ENCODE measurements at places on chromosomes 16 and 17. TPM values are rescaled to one million over a fixed set of nuclear protein-coding genes. Genes with fewer than 3 reads are reported as not detected.

Gene KRTAP4-4
- not detected for total RNA-seq

Gene SKAP1
- total RNA-seq: not detected

Gene SCN4A
- total RNA-seq: 0.02 TPM

Gene ASB16
- total RNA-seq: 0.29 TPM

Gene NPB
- total RNA-seq: 1.8 TPM

Gene NPIPA3
- 0.72 TPM for total RNA-seq

Gene PRDM7
- total RNA-seq: not detected

Gene ARL5C
- total RNA-seq: not detected

Gene CDK3
- 5.7 TPM for total RNA-seq

Gene CDH16
- not detected for total RNA-seq

Gene CHST4
- total RNA-seq: 0.55 TPM

Gene GPR179
- not detected for total RNA-seq

Gene CDRT15
- total RNA-seq: not detected

GRCh38 chr16:17364319-17365210 lies 106.2 kb downstream of the XYLT1 start:
- no peak for DNase-seq

GRCh38 chr17:80195671-80196529 lies 24.2 kb downstream of the SGSH start:
- DNase-seq: no peak

DNA sequence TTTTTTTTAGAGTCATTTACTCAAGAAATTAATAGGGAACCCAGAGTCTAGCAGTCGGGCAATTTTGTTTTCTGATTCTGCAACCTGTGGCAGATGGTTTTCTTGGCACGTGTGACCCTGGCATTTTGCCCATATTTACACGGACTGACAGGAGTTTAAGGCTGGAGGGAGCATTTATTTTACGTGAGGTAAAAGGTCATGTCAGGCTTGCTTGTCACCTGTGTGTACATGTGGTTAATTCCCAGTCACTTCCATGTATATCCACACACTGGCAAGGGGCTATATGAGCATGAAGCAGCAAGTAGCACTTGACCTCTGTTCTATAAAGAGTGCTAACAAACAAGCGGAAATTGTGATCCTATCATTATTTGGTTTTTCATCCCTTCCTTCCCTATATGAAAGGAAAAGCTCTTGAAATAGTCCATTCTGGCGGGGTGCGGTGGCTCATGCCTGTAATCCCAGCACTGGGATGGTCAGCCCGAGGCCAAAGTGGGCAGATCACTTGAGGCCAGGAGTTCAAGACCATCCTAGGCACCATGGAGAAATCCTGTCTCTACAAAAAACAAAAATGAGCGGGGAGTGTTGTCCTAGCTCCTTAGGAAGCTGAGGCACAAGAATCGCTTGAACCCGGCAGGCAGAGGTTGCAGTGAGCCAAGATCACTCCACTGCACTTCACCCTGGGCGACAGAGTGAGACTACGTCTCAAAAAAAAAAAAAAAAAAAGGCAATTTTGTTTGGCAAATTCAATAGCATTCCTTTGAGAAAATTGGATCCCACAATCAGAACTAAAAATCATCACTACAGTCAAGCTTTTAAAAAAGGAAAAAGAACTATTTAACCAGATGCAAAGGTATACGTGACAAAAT lies 2.1 kb downstream of the SPAG9 start:
- no peak for DNase-seq

GRCh38 chr16:17138801-17139200 lies 332.0 kb downstream of the XYLT1 start:
- no peak for DNase-seq

DNA sequence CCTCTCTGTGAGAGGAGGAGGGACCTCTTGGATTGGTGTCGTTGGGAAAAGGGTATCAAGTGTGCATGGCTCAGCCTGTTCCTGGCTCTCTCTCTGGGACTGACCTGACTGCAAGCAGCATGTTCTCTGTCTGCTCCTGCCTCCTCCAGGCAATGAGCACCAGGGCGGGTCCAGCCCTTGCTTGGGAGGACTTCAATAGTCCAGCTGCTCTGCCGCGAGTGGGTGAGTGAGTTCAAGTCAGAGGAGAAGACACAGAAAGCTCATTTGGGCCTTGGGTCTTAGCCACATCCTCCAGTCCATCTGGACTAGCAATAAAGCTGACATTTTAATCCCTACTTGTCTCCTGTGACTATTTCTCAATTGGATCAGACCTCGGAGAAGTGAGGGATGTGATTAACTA lies 25.2 kb upstream of the TNS4 start:
- no peak for DNase-seq

DNA sequence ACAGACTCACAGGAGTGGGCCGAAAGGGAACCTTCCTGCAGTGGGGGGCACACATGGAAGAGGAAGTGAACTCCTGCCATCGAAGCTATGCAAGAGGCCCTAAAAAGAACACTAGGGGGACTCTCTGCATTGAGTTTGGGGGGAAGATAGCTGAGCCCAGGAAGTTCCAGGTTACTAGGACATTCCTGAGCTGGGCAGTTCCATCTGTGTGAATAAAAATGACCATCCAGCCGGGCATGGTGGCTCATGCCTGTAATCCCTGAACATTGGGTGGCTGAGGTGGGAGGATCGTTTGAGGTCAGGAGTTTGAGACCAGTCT lies 211.8 kb downstream of the ZNF423 start:
- DNase-seq: peak; percentile 69

DNA sequence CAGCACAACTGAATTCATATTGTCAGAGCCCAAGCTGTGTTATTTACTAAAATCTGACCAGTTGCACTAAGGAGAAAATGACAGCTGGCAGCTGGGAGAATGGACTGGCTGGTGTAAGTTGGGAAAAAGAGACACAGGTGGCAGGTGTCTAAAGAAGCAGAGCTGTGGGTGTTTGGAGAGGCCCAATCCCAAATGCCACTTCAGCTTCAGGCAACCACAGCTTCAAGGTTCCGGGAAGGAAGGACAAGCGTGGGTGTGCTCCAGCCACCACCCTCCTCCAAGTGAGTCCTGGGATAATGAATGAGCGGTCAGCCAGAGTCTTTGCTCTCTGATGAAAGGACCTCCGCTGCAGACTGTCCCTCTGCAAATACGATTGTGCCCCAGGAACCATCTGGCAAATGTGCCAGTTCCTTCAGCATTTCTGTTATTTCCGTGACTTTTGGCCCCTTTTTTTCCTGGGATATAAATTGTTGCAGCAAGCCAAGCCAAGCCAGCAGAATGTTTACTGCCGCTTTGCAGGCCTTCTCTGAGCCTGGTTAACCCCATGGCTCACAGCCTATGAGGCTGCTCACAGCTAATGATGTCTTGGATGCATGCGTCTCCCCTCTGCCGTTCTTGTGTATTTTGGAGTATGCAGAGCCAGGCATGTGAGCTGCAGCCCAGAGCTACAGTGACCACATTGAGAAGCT lies 9.5 kb upstream of the RHBDL3 start:
- DNase-seq: no peak

DNA sequence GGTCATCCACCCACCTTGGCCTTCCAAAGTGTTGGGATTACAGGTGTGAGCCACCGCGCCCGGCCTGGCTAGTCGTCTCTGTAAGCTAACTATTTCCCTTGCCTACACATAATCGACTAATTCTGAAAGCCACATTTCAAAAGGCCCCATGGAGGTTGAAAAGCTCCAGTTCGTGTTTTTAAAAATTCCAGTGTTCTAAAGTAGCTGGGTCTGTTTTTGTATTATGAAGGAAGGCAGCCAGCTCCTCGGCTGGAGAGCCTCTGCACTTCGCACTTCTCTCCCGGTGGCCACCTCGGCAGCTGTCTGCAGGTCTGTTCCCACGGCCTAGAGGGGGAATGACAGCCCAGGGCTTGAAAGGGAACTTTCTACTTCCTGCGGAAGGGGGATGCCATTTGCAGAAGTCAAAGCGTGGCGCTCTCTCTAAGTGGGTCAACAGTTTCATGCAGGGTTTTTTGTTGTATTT lies 16.9 kb downstream of the HASPIN start:
- no peak for DNase-seq

GRCh38 chr17:71710816-71711215 lies 410.0 kb upstream of the SOX9 start:
- no peak for DNase-seq

GRCh38 chr16:3780570-3780969 lies 63.2 kb upstream of the TRAP1 start:
- peak; percentile 34 for DNase-seq

DNA sequence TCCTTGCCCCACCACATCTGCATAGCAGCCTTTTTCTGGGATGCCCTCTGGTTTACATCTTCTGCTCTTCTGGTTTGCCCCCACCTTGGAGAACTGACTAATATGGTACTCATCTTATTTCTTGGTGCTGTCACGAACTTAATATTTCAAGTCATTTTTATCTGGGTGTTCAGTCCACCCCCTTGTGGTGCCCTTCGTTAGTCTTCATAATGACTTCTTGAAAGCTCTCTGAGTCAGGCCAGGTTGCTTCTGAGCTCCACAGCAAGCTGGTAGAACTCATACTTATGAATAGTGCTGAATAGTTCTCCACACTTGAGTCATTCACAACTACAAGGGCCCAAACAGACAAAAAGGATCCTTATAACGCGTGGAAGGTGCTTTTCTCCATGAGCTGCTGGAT lies 35.8 kb upstream of the TEKT3 start:
- peak; percentile 84 for DNase-seq

DNA sequence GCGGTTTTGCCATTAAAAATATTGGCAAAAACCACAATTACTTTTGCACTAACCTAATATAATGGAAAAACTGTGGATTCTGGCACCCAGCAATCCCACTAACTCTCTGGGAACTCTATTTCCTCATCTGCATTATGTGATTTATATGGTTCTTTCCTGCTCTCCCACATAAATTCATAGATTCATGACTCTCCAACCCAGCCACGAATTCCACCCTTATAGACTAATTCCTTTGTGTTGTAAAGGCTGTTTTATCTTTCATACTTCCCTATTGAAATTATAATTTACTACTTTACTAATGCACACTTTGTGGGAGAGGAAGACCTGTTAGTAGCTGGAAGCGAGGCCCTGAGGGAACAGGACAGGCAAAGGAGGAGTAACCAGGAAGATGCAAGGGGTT lies 88.4 kb upstream of the GNAO1 start:
- DNase-seq: no peak

DNA sequence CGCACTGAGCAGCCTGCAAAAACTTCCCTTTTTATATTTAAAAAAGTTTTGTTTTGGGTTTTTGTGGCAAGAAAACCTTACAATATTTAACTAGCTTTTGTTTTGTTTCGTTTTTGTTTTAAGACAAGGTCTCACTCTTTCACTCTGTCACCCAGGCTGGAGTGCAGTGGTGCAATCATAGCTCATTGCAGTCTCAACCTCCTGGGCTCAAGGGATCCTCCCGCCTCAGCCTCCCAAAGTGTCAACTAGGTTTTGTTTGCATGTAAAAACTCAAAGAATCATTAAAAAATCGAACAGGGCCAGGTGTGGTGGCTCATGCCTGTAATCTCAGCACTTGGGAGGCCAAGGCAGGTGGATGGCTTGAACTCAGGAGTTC lies 77.9 kb upstream of the FA2H start:
- DNase-seq: no peak

DNA sequence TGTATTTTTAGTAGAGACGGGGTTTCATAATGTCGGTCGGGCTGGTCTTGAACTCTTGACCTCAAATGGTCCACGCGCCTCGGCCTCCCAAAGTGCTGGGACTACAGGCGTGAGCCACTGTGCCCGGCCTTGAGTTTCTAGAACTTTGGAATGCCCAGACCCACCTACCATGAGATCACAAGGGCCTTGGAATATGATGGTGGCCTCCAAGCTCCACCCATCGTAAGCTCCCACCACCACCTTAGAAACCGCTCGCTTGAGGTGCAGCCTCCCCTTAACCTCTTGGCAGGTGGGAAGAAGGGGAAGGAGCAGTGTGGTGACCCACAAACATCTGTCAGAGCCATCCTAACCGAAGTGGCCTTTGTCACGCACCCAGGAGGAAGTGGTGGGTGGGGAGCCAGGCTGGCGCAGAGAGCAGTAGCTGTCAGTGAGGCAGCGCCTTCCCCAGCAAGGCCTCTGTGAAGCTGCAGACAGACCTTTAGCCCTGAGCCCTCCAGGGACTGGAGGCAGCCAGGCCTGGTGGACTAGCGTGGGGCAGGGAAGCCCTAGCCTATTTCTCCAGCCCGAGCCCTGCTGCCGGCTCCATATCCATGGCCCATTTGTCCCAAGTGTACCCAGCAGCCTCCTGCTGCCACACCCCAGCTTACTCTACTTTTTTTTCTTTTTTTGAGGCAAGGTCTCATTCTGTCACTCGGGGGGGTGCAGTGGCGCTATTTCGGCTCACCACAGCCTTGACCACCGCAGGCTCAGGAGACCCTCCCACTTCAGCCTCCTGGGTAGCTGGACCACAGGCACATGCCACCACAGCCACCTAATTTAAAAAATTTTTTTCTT lies 13.1 kb upstream of the SEPHS2 start:
- DNase-seq: no peak

GRCh38 chr17:75103601-75104554 lies 5.9 kb upstream of the ARMC7 start:
- DNase-seq: no peak

- DNase-seq: no peak
Observed at GRCh38 chr17:17144916-17145665, 61.0 kb downstream of the PLD6 start.

DNA sequence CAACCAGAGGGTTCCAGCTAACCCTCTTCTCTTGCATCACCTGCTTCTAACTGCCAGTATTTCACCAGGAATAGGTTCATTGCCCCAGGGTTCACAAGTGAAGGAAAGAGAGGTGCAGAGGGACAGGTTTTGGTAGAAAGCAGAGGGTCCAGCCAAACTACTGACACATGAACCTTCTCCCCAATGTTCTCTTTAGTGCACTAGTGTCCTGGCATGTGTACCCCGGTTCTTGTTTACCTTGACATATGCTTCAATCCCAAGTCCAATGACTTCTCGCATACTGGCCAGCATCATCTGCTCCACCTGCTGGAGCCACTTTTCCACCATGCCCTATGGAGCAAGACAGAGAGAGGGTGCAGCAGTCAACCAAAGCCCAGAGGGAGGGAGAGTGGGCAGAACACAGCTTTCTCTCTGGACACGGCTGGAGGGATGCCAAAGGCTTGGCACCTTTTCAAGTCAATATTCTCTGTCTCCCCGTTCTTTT lies 90.6 kb downstream of the DNAH3 start:
- DNase-seq: no peak

- DNase-seq: no peak
Observed at GRCh38 chr17:4899341-4900230, at the start of gene C17orf107. TSS of gene C17orf107 (plus strand) at chr17:4899536. CDS start at chr17:4899763, 227 bp downstream.

DNA sequence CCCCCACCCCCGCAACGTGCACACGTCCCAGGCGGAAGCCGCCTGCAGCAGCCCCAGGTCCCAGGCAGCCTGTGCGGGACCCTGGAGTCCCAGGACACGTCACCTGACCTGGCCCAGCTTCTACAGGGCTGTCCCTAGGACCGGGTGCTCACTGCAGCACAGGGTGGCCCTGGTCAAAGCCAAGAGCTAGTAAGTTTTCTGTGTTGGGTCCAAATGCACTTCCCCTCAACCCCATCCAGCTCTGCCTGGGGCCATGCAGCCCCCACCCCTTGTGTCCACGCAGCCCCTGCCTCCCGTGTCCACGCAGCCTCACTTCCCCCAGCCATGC lies 22.1 kb upstream of the PVALEF start:
- no peak for DNase-seq

- no peak for DNase-seq
Observed at GRCh38 chr17:55351226-55351625, 70.4 kb downstream of the MMD start.

GRCh38 chr17:71963351-71963750 lies 157.5 kb upstream of the SOX9 start:
- no peak for DNase-seq

Data from A172 (cell line).